ENCODE measurements at places on chromosomes 7 and 10.

DNA sequence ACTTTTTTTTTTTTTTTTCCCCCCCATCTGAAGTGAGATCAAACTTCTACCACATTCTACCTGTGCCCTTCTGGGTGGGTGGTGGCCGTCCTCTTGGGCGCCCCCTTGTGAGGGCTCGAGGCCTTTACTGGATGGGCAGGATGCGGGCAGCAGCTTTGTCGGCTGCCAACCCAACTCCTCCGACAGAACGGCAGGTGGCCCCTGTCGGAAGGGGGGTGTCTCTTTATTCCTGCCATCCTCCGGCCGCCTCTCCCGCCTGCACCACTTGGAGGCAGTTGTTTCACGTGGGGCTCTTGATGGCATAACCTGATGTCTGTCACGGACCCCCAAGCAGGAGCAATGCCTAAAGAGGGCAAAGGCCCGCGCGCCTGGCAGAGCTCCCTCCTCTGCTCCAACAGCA lies 31.0 kb downstream of the AMZ1 start:
- DNase-seq = no peak

DNA sequence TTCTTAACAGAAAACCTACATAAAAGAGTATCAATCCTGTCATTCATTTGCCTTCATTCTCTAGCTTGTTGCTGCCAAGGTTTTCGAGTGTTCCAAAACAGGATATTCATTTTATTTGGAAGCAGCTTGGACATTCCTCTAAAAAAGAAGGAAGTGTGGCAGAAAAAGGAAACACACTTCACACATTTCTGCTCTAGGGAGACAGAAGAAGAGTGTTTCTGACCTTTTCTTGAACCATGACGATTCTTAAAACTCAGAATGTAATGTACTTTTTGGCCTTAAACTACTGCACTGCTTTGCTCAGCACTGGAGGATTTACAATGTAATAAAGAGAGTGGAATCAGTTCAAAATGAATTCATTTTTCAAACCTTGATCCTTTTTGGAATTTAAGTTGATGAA lies 81.3 kb downstream of the SEMA3A start:
- DNase-seq = no peak

GRCh38 chr7:73890555-73891147 lies 29.7 kb downstream of the TMEM270 start:
- DNase-seq = no peak

GRCh38 chr7:106064771-106065574 lies 47.1 kb downstream of the SYPL1 start:
- DNase-seq = peak; percentile 65

GRCh38 chr10:114437473-114438292 lies 33.4 kb upstream of the AFAP1L2 start:
- no peak for DNase-seq

DNA sequence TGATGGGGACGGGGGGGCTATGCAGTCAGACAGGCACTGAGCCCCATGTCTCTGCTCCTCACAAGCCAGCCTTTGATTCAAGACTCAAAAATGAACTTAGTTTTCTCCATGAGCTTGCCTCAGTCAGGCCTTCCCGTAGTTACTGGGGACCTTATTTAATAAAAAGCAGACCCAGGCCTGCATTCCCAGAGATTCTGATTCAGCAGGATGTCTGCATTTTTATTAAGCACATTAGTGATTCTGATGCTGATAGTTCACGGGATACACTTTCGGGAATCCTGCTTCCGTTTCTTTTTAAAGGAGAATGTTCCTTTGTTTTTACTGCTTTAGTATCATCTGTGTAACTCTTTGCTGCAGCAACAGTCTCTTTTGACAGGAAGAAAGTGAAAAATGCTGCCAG lies 28.3 kb upstream of the PLPP4 start:
- no peak for DNase-seq

- DNase-seq = peak; percentile 65
These were observed 15.3 kb upstream of the ASB4 start for GRCh38 chr7:95470452-95470851.

DNA sequence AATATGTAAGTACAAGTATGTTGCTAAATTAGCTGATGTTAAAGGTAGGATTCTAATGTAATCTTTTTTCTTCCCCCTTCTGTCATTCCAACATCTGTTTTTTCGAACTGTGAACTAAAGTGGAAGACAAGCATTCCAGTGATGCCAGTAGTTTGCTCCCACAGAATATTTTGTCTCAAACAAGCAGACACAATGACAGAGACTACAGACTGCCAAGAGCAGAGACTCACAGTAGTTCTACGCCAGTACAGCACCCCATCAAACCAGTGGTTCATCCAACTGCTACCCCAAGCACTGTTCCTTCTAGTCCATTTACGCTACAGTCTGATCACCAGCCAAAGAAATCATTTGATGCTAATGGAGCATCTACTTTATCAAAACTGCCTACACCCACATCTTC lies 62.7 kb downstream of the WAC start:
- DNase-seq = no peak

DNA sequence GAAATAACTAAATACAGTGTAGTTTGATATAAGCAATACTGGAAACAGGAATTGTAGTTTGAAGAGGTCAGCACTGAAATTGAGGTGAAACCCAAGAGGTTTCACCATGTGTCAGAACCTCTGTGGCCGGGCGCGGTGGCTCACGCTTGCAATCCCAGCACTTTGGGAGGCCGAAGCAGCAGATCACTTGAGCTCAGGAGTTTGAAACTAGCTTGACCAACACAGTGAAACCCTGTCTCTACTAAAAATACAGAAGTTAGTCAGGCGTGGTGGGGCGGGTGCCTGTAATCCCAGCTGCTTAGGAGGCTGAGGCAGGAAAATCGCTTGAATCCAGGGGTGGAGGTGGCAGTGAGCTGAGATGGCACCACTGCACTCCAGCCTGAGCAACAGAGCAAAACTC lies 13.7 kb downstream of the AHCYL2 start:
- no peak for DNase-seq

- no peak for DNase-seq
These were observed 52.5 kb downstream of the TNS3 start for GRCh38 chr7:47529405-47529804.

- no peak for DNase-seq
These were observed 44.6 kb upstream of the GRB10 start for GRCh38 chr7:50827281-50827680.

- no peak for DNase-seq
These were observed 24.8 kb downstream of the STK32C start for GRCh38 chr10:132282667-132283603.

GRCh38 chr7:26337232-26337865 lies 45.7 kb downstream of the SNX10 start:
- DNase-seq = no peak

GRCh38 chr7:35576031-35576573 lies 118.8 kb downstream of the HERPUD2 start:
- DNase-seq = no peak

GRCh38 chr10:15069230-15069629 lies 19.3 kb downstream of the ACBD7 start:
- no peak for DNase-seq

DNA sequence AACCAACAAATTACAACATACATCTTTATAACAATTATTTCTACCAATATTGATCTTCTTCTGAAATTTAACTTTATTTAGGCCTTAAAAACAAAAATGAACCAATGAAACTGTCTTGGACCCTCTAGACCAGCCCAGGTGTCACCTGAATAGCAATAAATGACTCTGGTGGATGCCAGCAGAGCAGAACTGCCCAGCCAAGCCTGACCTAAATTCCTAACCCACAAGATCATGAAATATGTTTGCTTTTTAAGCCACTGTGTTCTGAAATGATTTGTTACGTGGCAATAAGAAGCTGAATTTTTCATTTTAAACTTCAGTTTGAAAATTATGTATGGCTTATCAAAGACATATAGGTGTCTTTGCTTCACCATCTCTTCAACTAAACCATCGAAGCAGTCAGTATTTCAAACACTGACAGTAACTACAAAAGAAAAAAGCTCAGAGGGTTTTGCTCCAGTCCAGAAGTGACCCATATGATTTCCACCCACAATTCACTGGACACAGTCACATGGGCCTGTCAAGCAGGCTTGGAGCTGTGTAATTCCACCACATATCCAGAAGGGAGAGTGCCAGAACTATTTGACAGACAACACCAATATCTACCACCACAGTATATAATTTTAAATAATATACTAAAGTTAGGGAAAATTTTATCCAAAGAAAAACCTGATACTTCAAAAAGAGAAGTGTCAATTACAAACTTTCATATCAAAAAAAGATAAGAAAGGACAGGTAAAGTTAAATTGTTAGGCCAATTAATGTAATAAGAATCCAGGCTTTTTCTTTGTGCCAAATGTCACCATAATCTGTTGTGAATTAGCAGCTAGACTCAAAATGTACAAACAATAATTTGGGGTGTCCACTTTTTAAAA lies 94.5 kb downstream of the KMT2C start:
- no peak for DNase-seq

DNA sequence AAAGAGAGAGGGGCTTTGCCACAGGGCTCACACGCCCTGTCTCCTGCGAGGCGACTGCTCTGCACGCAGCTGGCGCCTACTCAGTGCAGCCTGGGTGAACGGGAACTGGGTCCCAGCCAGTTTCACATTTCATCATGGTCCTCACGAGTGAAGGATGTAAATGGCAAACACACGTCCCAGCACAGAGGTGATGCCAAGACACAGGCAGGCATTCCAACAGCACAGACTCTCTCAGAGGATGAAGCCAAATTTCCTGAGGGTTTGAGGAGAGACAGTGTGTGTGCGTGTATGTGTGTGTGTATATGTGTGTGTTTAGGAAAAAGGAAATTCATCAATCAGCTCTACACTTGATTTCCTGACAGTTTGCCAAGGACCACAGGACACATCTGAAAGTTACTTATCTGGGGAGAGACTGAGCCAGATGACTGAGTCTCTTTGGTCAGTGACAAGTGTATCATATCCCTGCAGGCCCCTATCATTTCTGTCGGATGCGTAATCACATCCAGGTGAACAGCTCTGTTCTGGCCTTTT lies 53.9 kb downstream of the CHST15 start:
- DNase-seq = no peak

DNA sequence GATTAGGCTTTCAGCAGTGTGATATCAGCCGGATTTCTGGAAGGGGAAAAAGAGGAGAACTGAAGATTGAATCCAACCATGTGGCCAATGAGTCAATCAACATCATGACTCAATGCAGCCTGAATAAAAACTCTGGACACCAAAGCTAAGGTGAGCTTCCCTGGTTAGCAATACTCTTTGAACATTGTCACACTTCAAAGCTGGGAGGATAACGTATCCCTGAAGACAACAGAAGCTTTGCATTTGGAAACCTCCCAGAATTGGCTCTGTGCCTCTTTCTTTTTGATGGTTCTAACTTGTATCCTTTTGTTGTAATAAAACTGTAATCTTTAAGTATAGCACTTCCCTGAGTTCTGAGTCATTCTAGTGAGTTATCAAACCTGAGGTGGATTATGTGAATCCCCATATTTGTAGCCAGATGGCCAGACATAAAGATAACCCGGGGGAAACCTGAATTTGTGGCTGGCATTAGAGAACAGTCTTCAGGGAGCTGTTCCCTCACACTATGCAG lies 284.4 kb downstream of the IPMK start:
- DNase-seq = no peak

DNA sequence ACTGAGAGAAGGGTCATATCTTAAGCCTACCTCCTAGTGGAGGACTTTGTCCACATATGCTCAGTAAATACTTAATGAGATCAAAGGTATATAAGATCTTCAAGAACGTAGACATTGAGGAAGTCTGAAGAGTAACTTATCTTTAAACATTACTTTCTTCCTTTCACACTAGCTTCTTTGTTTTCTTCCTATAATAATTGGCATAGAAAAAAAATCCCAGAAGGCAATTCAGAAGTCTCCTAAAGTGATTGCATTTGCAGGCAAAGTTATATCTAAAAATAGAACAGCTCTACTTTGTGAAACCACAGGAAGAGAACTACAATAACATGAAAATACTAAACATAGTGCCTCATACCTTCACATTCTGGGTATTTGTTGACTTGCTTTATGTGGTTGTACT lies 150.4 kb downstream of the PPP1R3A start:
- no peak for DNase-seq

- peak; percentile 3 for DNase-seq
These were observed 14.4 kb upstream of the WBP1L start for GRCh38 chr10:102729029-102730026.

GRCh38 chr7:21256310-21256877 lies 171.5 kb upstream of the SP4 start:
- peak; percentile 61 for DNase-seq

GRCh38 chr7:106887421-106887820 lies 22.3 kb downstream of the PIK3CG start:
- no peak for DNase-seq

DNA sequence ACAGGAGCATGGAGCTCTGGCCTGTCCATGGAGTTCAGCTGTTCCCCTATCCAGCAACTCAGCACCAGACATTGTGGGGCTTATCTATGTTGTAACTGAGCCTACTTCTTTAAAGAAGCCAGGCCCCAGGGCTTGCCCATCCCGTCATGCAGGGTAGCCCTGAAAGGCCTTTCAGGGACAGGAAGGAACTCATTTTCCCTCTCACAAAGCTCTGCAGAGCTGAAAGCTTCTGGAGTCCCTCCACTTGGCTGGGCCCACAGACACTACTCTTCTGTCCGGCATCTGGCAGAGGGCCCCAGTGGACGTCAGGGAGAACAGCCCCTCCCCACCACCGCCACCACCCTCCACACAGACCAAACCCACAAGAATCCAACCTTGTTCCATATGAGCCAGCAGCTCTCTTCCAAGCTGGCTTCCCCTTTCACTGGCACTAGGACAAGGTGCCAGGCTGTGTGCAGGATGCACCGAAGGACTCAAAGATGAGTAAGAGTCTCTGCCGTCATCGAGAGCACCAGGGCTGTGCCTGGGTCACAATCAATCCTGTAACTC lies 33.1 kb downstream of the DENND2A start:
- DNase-seq = no peak
